DMS153 (cell line): ENCODE measurements at places on chromosomes 2 and 18.

DNA sequence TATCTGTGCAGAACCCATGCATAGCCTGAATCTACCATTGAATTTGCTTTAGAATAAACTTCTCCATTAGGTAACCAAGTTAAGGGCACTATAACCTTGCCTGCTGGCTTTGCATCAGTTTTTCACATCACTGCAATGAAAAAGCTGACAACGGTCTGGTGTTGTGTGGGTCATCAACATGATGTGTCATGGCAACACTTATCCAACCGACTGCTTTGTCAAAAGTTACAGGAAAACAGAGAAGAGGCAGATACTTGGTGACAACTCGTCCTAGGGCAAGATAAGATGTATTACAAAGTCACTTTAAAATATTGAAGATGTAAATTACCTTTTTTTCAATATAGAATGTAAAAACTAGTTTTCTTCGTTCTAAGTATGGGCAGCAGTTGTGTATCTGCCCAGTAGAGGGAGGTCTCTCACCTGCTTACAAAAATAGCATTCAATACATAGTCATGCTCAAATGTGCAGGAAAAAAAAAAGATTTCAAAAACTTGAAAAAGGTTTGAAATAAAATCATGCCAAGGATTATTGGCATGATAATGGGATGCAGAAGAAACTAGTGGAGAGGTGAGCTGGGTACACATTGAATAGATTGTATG is 96.3 kb downstream of the EVA1A start:
- no peak for DNase-seq

- DNase-seq: no peak
Measured at GRCh38 chr2:24301599-24301998, 58.7 kb downstream of the ITSN2 start.

DNA sequence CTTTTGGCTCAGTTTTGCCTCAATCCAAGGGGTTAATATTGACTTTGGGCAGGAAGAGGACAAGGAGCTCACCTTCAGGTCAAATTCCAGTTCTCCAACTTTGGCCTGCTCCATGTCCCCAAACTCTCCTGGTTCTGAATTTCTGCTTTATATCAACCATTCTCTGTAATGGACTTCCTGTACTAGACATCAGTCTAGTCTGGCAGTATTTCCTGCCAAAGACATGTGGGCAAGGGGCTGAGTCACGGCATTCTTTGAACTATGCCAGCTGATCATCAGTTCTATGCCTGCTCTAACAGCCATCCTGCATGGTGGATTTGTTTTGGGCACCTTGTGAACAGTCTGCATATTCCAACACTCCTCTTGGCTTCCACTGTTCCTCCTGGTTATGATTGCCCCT is 199.4 kb downstream of the ZEB2 start:
- no peak for DNase-seq

GRCh38 chr18:45274026-45274425 is 341.2 kb upstream of the SLC14A2 start:
- no peak for DNase-seq

GRCh38 chr18:27954226-27954625 is 222.7 kb downstream of the CDH2 start:
- DNase-seq: no peak

DNA sequence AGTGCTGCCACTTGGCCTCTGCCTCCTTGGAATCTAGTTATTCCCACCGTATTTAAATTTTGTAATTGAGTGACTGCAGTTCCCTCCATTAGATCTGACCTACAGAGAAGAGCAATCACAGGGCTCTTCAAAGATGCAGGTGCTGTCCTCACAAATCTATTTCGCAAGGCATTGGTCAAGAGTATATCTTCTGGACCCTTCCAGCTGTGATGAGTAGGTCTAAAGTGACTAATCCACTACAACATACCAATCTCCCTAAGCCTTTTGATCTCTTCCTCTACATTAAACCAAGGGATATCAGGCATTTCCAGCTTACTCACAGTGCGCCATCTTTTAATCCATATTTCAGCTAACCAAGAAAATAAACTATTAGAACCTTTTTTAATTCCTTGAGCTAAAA is 65.1 kb upstream of the COL3A1 start:
- DNase-seq: no peak
